ENCODE measurements at places on chromosomes 7 and 10.
A peak's percentile ranks its signal among the peaks of the same experiment; 100 is the strongest.

GRCh38 chr10:84397735-84398144 lies 69.4 kb downstream of the CCSER2 start:
- no peak for DNase-seq

DNA sequence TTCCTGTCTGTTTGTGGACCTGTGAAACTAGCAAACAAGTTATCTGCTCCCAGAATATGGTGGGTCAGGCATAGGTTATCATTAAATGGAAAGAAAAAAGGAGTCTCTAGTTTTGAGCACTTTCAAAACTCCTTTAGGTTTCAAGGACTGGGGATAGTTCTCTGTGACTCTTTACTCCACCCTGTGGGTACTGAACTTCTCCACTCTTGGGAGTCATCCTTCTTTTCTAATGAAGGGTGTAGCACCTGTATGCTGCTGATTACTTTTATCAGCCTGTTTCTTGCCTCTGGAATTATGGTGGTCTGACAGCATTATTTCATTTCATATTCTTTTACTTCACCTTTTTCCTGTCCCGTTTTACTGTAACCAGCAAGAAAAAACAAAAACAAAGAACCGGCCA lies 6.7 kb downstream of the GNAI1 start:
- no peak for DNase-seq

DNA sequence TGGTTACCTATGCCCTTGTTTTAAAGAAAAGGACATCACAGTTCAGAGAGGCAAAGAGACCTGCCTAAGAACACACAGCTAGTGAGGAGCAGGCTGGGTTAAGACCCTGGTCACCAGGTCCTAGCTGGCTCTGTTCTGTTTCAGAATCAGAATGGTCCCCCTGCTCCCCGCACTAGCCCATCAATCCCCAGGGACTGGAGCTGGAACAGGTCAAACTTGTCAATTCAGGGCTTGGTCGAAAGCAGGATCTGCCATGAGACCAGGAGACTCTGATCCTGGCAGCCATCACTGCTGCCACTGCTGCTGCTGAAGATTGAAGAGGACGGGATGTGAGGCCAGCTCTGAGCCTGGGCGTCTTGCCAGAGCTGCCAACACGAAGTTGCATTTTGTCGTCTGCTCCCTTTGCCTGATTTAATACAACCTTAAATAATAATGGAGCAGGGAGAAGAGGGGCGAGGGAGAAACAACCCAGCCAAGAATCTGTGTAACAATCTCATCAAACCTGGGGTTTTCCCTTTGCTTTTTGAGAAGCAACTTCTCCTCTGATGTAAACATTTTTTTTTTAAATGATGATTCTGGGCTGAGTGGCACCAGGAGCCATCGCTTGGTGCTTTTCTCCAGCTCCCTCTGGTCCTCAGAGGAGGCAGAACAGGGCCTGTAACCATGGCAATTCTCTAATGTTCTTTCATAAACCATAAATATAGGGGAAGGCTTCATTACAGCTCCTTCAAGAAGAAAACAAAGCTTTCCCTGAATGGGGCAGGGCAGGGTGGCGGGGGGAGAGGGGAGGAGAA lies 119.0 kb upstream of the SORCS3 start:
- DNase-seq = no peak

GRCh38 chr7:79361214-79361613 lies 92.3 kb downstream of the MAGI2 start:
- no peak for DNase-seq

DNA sequence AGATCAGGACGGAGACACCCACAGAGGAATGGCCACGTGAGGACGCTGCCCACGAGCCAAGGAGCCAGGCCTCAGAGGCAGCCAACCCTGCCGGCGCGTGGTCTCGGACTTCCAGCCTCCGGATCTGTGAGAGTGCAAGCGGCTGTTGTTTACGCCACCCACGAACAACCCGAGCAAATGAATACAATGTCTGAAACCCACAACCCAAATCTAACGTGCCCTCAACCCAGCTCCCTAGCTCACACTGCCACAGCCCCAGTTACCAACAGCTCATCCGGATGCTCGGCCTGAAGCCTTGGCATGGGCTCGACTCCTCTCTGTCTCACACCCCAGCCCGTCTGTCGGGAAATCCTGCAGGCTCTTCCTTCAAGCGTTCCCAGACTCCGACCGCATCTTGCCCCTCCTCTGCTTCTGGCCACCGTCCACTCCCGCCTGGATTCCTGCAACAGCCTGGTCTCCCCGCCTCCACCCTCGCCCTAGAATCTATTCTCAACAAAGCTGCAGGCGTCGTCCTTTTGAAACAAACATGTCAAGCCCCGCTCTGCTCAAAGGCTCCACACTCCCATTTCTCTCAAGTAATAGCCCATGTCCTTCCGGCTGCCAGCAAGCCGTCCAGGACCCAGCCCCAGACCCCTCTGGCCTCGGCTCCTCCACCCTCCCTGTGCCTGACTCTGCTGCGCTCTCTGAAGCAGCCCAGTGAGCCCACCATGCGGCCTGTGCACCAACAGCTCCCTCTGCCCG lies 35.3 kb downstream of the STK32C start:
- no peak for DNase-seq

- DNase-seq = peak; percentile 18
These were observed 5.3 kb downstream of the FRMD4A start for GRCh38 chr10:14325325-14325955.

DNA sequence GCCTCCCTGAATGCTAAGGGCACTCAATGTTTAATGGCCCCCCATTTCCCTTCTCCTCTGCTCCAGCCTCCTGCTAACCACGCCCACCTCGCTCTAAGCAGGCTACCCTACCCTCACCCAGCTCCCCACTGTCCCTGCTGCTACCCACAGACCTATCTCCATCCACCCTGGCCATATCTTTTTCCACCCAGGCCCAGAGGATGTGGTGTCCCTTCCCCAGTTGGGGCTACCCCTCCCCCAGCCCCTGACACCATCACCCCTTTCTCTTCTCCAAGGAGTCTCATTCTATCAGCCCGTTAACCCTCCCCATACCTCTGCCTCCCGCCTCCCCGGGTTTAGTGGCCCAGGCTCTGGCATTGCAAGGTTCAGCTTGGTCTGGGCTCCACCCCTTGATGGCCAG lies 28.9 kb upstream of the PPIF start:
- DNase-seq = no peak

GRCh38 chr10:118732245-118733165 lies 22.3 kb downstream of the CACUL1 start:
- no peak for DNase-seq

GRCh38 chr10:119896061-119896655 lies 3.6 kb downstream of the SEC23IP start:
- no peak for DNase-seq

- no peak for DNase-seq
These were observed 25.8 kb downstream of the BTRC start for GRCh38 chr10:101379663-101380352.

DNA sequence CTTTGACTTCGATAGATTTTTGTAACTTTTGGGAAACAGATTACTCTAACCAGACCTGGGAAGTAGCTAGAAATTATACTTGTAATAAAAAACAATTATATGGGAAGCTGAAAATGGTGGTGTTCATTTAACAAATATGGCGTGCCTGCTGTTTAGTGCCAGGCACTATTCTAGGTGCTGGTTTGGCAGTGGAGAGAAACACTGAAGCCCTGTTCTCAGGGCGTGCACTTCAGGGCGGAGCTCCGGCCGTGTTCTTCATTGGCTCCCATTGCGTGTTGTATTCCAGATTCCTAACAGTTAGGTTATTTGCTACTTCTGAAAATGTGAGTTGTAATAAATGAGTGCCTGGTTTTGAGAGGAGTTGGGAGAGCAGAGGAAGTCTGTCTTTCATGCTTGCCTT lies 38.6 kb downstream of the DNAJB6 start:
- no peak for DNase-seq

DNA sequence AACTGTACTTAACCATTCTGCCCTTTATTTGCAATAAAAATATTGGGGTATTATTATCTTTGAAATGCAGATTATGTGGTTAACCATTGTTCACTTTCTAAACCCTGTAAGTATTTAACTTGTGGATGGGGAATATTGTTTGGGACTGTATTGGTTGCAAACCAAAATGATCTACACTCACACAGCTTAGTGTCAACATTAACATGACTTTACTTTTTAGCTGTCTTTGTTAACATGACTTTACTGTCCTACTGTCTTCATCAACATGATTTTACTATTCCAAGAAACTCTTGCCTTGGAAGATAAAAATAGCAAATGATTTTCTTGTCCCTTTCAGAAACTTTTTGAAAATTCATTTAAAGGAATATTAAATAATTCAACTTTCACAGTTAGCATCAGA lies 471.5 kb downstream of the GFRA1 start:
- no peak for DNase-seq

DNA sequence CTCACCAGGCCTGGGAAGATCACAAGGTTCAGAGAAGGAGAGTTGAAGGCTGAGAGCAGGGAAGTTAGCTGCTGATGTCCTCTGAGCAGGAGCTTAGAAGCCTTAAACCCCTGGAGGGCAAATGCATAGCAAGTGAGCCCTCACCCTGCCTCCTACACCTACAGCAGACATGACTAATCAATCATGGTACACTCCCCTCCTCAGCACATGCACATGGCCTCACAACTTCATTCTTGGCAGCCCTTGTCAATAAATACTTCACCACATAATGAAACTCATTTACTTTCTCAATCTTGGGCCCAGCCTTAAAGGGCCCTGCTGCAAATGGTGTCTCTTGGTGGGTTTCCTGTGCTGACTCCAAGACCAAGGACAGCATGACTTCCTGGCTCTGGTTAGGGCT lies 12.9 kb downstream of the MMRN2 start:
- DNase-seq = no peak

DNA sequence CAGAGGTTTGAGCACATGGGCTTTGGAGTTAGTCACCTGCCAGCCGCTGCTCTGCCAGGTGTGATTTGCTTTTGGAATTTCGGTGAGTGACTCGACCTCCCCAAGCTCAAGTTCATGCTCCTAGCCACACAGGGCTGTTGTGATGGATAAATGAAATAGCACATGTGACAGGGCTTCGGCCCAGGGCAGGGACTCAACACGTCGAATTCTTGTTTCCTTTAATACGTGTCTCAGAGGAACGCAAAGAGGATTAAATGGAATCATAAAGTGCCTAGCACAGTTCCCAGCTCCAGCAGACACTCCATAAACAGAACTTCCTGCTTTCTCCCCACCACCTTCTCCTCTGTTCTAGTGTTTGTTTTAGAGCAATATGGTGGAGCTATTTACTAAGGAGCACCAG lies 88.3 kb upstream of the CHST15 start:
- DNase-seq = no peak

- DNase-seq = no peak
These were observed 62.9 kb downstream of the ELMO1 start for GRCh38 chr7:37385787-37386186.

DNA sequence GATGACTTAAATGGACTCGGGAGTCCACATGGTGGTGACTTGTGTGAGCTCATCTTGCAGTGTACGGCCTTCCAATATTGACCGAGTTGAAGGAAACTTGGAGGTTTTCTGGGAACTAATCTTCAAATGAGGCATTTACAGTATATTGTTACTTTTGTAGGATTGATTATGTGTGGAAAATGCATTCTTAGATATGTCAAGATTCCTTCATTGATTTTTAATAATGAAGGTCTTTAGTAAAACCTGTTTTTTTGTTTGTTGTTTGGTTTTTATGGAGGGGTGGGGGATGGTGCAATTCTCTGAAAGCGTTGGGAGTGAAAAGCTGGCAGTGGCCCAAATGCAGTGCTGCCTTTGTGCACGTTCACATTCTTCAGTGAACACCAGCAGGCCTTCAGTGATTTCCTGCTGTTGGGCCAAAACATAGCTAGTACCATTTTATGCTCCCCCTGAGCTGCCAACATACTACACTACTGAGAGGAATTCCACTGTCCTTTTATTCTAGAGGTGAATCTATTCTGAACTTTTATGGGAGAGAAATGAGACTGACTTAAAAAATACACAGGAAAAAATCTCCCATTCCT lies 50.4 kb downstream of the CCNY start:
- DNase-seq = no peak

DNA sequence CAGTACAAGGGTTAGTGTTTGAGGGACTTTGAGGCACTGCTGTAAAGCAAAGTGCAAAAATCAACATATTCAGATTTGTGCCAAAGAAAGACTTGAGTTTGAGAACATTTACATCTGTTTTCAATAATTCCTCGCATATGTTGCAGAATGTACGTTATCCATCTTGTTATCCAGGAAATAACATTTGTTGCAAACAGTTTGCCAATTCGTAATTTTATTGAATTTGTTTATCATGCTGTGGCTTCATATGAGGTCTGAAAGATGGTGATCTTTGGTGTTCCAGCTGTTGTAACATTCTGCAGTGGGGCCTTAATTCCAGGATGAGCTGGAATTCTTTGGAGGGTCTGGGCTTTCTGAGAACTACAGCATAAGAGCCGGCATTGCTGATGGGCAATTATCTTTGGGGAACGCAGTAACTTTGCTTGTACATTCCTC lies 396.2 kb downstream of the LRMDA start:
- DNase-seq = no peak

DNA sequence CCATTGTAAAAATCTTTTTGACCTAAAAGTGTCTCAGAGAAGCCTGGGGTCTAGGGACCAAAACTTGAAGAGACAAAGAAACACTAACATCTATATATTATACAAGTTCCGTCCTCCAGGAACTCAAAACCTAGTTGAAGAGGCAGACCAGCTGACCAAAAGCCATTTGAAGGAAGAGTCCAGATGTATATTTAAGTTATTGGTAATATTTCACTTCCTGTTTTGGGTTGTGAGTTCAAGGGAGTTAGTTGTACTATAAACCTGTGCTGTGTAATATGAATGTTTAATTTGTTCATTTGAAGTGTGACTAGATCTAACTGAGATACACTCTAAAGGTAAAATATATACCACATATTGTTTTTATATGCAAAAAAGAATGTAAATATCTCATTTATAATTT lies 45.0 kb downstream of the CDK1 start:
- DNase-seq = no peak

DNA sequence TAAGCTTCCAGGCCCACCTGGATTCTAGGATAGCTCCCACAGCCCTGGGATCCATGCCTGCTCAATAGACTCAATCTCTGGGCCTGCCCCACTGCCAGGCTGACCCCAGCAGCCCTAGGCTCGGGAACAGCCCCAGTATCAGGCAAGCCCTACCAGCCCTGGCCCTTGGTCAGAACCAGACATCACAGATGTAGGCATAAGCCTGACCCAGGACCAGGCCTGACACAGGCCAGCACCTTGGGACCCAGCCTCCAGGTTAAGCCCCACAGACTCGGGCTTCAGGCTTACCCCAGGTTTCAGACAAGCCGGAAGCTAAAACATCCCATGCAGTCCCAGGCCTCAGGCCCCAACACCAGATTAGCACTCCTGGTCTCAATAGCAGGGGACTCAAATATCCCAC lies 276.2 kb upstream of the LRRTM3 start:
- DNase-seq = no peak

GRCh38 chr10:114259824-114260223 lies 20.8 kb downstream of the VWA2 start:
- no peak for DNase-seq

GRCh38 chr7:2066251-2066919 lies 166.4 kb downstream of the MAD1L1 start:
- peak; percentile 14 for DNase-seq

DNA sequence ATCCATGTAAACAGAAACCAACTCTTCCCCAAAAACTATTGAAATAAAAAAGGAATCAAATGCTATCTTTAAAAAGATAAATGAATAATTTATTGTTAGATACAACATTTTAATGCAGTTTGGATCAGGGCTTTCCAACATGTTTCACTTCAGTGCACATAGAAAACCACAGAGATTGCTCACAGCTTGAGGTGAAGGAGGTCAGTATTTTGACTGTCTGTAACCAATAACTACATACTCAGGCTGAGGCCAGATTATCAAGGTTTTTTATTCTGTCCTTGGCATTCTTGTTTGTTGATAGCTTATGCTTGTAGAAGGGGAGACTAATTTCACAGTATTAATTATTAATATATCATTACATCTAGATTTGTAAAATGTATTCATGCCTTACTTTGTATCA lies 195.5 kb downstream of the PRKG1 start:
- no peak for DNase-seq
